Amygdala (tissue), 56 donors: ENCODE measurements at places on chromosomes 6 and 20.

- no peak for DNase-seq
Measured at GRCh38 chr6:5869261-5869660, 137.5 kb downstream of the NRN1 start.

- no peak for DNase-seq
Measured at GRCh38 chr6:72260489-72260888, 361.4 kb upstream of the KCNQ5 start.

- no peak for DNase-seq
Measured at GRCh38 chr6:3650959-3651697, 100.4 kb downstream of the PXDC1 start.

DNA sequence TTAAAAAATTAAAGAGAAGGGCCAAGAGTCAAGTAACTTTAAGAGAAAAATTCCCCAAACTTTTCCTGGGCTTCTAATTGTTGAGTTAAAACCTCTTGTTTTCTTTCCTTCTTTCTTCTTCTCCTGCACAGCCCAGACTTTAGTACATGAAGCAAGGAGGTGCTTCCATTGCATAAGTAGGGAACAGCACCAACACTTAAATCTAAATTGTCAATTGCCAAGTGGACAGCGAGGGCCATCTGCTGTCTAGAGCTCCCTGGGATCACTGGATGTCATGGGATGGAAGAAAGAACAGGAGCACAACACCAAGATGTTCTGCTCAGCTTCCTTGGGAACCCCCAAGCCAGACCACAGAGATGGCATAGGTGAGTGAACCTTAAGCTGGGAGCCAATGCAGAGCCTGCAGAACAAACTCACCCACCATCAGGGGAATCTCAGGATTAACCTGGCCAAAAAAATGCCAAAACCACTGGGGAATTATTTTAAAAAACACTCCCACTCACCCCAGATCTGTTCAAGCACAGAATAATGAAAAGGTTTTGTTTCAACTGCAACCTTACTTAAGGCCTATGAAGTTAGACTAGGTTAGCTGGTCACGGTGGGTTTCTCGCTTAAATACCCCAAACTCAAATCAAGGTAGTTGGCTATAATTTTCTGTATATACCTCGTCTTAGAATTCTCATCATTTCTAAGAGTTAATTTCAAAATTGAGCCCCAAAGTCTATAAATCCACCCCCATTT, 67.8 kb downstream of the TNFRSF21 start:
- no peak for DNase-seq

- DNase-seq = no peak
Measured at GRCh38 chr6:1463275-1463674, 73.9 kb downstream of the FOXF2 start.
